Activated T-helper 1 cell treated with anti-CD3 and anti-CD28 coated beads, Interleukin-2, amount 50 U/mL, for 16 hours (primary cell): ENCODE measurements at places on chromosomes 11 and 22.

- no peak for DNase-seq
Observed at GRCh38 chr11:125153837-125154236, 10.7 kb upstream of the PKNOX2 start.

GRCh38 chr11:28615542-28615941 is 507.4 kb downstream of the METTL15 start:
- DNase-seq, result no peak

DNA sequence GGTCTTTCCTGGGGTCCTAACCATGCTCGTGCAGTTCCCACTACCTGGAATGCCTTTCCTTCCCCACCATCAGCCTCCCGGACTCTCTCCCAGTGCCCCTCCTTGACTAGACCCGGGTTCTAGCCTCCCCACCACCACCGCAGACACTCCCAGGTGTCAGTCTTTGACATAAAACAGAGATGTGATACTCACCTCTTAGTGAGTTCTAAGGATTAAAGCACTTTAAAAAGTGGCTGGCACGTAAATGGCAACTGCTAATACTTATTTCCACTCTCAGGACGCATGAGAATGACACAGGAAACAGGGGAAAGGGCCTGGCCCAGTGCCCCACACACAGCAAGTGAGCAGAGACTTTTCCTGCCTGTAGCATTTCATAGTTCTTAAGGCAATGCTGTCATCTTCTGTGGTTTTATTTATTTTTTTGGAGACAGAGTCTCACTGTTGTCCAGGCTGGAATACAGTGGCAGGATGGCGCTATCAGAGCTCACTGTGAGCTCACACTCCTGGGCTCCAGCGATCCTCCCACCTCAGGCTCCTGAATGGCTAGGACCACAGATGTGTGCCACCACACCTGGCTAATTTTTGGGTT is 1.9 kb upstream of the SLC25A45 start:
- DNase-seq, result no peak

DNA sequence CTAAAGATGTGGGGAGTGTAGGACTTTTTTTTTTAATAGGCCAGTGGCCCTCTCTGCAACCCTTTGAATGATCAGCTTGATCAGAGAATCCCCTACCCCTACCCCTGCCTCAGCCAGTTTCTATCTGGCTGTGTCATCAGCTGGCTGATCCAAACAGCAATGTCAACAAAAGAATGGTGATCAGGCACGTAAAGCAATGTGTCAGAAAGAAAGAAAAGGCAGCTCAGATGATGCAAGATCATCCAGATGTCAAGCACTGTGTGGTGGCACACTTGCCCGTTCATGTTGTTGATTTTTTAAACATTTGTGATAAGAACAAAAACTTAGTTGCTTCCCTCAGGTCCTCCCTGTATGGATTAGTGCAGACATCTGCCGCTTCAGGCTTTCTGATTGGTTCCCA is 26.3 kb upstream of the EHF start:
- no peak for DNase-seq

- DNase-seq, result no peak
Observed at GRCh38 chr22:35582218-35582860, 34.8 kb downstream of the MB start.

GRCh38 chr22:34702279-34702678 is 363.7 kb upstream of the ISX start:
- DNase-seq, result no peak

DNA sequence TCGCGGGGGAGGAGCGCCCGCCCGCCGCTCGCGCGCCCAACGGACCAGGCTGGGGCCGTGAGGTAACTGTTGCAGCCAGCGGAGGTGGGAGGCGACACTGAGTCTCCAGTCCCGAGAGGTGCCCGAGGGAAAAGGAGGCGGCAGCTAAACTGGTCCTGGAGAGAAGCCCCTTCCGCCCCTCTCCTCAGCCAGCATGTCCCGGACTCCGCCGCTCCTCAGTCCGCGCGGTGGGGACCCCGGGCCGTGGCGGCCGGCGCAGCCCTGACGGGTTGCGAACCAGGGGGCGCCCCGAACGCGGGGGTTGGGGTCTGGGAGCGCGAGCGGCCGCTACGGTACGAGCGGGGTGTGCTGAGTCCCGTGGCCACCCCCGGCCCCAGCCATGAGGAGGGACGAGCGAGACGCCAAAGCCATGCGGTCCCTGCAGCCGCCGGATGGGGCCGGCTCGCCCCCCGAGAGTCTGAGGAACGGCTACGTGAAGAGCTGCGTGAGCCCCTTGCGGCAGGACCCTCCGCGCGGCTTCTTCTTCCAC is at the start of gene PDE3B:
Gene PDE3B (plus strand): TSS at position 108 of the 529 bp plus-strand sequence. CDS start 272 bp downstream, at position 380.
- DNase-seq, result peak; percentile 51

DNA sequence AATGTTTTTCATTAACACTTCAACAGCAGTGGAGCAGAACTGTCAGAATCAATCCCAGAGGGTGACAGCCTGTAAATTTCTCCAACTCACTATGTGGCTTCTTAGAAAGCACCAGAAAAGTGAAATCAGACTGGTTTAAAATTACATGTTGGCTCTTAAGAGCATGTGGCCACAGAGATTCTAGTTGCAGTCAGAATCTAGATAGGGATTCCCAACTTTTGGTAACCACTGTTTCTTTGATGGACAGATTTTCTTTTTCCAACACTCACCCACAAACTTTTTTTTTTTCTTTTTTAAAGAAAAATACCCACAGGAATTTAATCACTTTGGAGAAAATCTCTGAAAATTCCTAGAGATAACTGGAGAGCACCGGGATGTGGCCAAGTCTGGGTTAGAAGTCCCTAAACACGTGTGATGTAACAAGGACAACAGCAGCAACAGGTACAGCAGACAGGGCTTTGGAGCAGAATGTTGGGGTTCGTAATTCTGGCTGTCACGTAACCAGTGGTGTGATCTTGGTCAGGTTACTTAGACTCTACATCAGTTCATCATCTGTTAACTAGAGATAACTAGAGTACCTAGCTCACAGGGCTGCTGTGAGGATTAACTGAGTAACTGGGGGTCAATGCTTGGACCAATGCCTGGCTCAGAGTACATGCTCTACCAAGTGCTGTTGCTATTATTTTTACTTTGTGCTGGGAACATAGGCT is 100.1 kb downstream of the NAT10 start:
- no peak for DNase-seq

DNA sequence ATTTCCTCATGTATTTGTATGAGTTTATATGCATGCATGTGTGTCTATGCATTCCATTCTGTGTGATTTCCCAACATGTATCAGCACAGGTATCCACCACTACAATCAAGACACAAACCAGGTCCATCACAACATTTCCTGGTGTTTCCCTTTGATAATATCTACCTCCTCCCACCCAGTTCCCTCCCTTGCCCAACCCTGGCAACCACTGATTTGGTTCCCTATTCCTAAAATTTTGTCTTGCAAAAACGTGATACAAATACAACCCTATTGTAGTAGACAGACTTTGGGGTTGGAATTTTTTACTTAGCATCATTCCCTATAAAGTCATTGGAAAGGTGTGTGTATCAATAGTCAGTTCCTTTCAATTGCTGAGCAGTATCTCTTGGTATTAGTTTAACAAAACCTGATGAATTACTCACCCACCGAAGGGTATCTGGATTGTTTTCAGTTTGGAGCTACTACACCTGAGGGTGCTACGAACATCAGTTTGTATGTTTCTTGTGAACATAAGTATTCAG is 51.8 kb upstream of the IGLL5 start:
- DNase-seq, result no peak

DNA sequence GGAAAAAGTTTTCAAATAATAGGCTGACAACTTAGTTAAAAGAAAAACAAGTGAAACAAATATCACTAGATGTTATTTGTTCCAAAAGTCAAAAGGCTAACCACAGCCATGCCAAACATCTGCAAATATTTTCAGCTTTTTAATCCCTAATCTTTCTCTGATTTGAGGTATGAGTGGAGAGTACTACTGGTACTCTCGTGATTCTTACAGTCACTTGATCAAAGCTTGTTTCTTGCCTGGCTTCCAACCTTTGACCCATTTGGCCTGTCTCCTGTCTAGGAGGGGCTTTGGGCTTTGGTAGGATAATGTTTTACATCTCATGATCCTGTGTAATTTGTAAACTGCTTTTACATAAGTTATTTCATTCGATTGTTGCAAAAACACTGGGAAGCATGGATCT is 301.8 kb upstream of the SORL1-AS1 start:
- DNase-seq, result no peak

GRCh38 chr11:11756718-11757117 is 85.1 kb upstream of the USP47 start:
- DNase-seq, result no peak

DNA sequence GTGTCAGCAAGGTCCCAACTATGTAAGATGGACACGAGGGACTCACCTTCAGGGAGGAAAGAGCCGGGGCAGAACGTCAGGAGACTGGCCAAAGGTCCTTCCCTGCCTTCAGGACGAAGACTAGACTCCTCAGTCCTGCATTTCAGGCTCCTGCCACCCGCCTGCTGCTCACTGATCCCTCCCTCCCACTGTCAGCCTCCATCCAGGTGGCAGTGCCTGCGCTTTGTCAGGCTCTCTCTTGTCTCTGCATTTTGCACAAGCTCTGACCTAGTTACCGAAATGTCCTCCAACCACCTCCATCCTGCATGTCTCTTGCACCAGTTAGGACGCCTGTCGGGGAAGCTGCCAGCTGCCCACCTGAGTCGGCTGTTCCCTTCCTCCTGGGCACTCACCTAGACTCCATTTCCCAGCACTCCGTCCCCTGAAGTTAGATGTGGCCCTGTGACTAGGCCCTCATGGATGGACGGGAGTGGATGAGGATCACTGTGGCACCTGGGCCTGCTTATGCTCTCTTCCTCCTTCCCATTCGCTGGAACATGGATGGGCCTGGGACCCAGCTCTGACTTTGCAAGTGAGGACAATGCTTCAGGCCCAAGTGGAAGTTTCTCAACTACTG is 8.0 kb downstream of the B3GNT6 start:
- no peak for DNase-seq

GRCh38 chr11:65916391-65916790 is 2.5 kb downstream of the C11orf68 start:
- no peak for DNase-seq

GRCh38 chr11:117993988-117994745 is 8.0 kb downstream of the IL10RA start:
- no peak for DNase-seq

- DNase-seq, result no peak
Observed at GRCh38 chr11:72432347-72433287, 1.7 kb downstream of the CLPB start.

DNA sequence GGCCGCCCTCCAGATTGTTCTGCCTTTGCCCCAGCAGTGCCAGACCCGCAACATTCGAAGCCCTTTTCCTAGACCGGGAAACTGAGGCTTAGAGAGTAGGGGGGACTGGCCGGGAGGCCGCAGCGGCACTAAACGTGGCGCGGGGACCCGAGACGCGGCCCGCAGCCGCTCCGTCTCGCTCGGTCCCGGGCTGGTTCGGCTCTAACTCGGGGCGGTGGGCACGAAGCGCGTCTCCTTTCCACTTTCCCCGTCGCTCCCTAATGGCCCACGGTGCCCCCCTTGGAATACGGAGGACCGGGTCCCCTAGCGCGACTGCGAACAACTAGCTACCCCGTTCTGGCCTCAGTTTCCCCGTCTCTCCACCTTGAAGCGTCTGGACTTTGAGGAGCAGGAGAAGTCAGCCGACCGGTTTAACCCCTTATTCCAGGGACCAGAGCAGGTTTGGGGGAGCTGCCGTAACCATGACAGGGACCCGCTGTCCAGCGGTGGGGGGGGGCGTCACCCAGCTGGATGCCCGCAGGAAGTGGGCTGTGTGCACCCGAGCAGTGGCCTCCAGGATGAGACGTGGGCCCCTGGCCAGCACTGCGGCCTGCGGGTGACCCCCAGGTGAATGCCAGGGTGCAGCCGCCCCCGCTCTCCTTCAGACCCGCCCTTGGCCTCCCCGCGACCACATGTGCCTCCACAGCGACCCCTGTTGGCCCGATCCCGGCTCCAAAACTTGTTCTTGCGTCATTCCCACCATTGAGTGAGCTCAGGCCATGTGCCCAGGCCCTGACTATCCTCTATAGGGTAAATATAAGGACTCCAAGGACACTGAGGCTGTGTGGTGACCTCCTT is 1.1 kb downstream of the CDC42EP1 start:
- peak; percentile 63 for DNase-seq

- no peak for DNase-seq
Observed at GRCh38 chr11:65305501-65306268, 9.0 kb upstream of the CDC42EP2 start.

- no peak for DNase-seq
Observed at GRCh38 chr11:3635641-3636375, 6.0 kb downstream of the ART5 start.

DNA sequence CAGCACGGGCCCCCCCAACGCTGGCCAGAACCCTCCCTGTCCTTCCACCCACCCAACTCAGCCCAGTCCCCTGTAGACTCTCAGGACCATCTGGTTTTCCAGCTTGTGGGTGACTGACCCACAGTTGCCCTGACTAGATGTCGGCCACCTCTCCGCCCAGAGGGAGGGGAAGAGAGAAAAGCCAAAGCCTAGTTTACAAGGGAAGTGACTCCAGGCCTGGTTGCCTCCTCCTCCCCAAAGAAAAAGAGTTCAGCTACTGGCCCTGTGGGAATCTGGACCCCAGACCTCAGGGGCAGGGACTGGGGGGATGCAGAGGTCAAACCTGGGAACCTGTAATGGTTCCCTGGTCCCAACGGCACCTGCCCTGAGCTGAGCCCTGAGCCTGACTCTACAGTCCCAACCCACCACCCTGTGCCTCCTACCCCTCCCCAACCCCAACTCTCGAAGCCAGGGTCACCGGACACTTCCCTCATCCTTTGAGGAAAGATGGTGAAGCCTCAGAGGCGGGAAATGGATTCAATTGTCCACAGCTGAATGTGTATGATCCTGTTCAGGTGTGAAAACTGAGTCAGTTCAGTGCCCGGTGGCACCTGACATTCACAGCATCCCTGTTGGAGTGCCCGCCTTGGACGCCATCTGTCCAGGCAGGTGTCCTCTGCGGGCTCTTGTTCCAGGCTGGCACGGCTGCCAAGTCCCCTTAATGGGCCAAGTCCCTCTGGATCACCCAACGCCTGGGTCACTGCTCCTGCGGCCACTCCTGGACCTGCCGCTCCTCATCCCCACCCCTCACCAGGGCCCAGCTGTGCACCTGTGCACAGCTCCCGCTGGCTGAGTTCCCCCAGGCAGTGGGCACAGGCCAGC is 21.0 kb upstream of the WNT7B start:
- no peak for DNase-seq

DNA sequence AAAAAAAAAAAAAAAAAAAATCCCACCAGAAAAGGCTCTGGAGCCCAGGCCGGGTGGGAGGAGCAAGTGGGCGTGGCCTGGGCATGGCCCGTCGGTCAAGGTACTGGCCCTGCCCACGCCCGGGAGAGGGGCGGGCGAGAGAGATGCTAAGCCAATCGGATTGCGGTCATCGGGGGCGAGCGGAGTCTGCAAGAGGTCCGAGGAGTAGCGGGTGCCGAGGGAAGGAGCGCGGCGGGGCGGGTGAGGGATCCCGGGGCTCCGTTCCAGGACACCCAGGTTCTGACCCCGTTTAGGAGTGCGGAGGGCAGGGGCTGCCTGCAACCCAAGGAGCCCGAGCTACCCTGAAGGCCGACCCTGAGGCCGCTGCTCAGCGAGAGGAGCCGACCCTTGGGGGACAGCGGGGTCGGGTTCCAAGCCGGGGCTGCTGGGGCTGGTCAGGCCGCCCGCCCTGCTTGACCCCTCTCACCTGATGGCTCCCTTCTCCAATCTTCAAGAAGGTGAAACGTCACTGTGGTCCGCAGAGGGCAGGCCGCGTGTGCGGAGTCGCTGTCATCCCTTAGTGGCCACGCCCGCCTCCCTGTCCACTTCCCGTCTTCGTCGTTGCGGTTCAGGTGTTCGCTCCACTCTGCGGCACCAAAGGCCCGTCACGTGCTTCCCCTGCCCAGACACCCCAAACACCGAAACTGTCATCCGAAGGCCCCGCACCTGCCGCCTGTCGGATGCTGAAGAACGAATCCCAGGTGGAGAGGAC is 11.1 kb upstream of the TAB1 start:
- peak; percentile 72 for DNase-seq

GRCh38 chr11:112013497-112014164 is 11.6 kb upstream of the DLAT start:
- DNase-seq, result no peak
